ENCODE measurements at places on chromosomes 3 and 15.
A peak's percentile ranks its signal among the peaks of the same experiment; 100 is the strongest.

DNA sequence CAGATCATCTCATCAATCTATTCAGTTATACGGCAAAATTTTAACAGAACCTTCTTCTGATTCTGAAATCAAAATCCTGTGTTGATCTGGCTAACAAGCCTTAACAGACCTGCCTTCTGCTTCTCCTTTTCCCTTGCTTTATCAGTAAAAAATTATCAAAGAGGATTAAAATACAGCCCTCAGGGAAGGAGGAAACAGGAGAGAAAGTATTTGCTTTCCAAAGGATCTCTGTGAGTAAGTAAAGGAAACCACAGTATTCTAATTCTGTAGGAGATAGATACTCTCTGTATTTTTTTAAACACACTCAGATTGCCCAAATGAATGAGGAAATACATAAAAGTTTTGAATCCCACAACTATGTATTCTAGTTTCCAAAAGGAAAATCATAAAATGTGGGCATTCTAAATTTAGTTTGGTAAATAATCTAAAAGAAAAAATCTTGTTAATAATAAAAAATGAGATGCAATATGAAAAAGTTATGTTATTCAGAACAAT is 221.8 kb downstream of the ZIC1 start:
- no peak for DNase-seq

DNA sequence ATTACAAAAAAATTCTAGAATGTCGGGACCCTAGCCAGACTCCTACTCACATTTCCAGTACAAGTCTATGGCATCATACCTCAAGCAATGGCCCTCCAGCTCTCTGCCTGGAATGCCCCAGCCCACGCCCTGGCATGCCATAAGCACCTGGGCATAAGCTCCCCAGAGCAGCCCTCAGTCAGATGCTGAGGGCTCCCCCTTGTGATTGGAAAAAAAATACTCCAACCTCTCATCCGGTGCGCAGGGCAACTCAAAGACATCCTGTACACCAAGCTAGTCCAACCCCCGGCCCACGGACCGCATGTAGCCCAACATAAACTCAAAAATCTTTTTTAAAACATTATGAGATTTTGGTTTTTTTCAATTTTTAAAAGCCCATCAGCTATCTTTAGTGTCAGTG is 115.4 kb downstream of the NEK10 start:
- DNase-seq: no peak

GRCh38 chr15:67120839-67121643 is 55.6 kb downstream of the SMAD3 start:
- DNase-seq: peak; percentile 86

GRCh38 chr15:39084674-39085530 is 496.0 kb upstream of the THBS1 start:
- DNase-seq: no peak

GRCh38 chr3:53989946-53990345 is 98.3 kb upstream of the SELENOK start:
- no peak for DNase-seq

- DNase-seq: no peak
These were observed 5.9 kb downstream of the CYP19A1 start for GRCh38 chr15:51332206-51333147.

GRCh38 chr15:67105065-67105951 is 39.9 kb downstream of the SMAD3 start:
- peak; percentile 98 for DNase-seq

- DNase-seq: no peak
These were observed 243.9 kb downstream of the TBL1XR1 start for GRCh38 chr3:176953106-176954060.

DNA sequence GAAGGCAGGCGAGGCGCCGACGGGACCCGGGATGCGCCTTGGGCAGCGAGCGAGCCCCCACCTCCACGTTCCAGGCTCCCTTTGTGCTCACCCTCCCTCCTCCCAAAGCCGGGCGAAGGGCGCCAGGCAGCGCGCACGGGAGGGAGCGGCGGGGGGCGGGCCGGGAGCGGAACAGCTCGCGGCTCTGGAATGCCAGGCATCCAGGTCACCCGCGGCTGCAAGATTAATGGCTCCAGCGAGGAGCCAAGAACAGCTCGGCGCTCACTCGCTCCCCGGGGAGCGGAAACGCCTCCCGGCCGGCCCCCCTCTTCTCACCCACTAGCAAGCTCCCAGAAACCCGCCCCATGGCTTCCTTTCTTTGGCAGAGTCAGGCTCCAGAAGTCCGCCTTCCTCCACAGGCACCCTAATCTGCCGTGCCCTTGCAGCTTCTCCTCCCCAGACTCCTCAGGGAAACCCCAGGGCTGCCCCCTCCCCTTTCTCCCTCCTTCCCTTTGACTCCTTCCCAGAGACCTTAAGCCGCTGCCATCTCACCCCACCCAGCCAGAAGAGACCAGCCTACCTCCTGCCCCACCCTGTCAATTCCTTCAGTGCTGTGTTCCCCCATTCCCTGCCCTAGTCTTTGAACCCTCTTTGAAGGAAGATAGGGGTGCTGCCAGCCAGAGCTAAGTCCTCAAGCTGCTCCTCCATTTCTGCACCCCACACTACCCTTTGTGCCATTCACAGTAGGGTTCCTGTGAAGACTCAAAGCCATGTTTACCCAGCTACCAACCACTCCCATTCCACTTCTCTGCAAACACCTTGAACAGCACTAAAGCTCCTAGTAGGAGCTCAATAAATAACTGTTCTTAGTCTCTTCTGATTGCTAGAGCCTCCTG is 9.9 kb downstream of the AMOTL2 start:
- DNase-seq: peak; percentile 83

DNA sequence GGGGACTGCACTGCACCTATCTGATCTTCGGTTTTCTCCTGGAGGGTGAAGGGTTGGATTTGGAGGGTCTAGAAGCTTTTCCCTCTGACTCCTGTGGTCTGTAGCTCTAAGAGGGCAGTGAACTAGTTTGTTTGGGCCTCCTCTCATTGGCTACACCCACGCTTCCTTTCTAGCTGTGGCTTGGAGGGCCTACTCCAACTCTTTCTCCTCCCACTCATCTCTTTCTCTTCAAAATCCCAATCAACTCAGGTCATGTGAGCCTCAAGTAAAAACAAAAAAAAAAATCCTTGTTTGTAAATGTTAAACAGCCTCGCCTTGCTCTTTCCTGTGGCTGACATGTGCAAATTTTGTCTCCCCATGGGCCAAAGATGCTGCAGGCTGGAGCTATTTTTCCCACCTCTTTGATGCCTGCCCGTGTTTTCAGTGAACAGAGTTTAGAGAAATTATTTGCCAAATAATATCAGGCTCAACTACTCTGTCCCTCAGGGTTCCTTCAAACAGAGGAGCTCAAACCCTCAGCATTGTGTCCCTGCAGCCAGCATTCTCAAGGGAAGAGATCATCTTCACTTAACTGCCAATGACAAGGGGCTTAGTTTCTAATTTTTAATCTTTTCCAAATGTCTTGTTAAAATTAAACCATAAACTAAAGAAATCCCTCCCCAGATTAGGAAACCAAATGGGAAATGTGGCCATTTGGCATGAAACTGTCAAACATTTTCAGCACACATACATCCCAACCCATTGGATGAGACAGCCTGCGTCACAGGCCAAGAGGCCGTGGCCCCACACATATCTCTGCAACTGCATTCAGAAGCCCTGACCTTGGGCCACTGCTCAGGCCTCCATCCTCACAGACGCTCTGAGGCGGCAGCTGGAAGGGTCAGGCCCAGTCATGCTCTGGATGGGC is 114.8 kb upstream of the THBS1 start:
- DNase-seq: no peak

GRCh38 chr15:96070636-96071035 is 259.9 kb upstream of the NR2F2 start:
- no peak for DNase-seq

DNA sequence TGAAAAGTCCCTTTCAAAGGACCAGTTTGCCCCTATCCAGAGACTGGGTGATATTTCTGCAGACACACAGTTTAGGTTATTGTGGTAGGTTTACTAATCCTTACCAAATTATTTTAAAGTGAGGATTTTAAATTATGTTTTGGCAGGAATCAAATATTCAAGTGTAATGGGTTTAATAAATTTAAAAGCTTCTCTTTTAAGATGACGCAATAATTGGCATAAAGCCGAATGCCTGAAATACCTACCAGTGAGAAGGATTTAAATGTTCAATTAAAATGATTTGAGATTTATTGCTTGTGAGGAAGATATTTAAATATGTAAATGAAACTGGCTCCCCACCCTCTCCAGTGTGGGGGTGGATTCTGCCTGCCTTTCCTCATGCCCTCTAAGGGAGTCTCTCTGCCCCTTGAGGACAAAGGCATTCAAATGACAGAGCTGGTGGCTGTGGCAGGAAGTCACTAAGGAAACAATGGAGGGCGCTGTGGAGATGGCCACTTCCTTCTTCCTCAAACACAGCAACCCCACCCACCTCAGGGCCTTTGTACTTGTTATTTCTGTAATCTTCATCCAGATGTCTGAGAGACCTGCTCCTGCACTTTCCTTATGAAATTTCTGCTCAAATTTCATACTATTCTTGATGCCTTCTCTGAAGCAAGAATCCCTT is 131.7 kb downstream of the TNIK start:
- DNase-seq: no peak

GRCh38 chr3:170421111-170421641 is 2.5 kb downstream of the CLDN11 start:
- DNase-seq: no peak

- DNase-seq: no peak
These were observed 25.7 kb downstream of the TMOD2 start for GRCh38 chr15:51776952-51777569.

DNA sequence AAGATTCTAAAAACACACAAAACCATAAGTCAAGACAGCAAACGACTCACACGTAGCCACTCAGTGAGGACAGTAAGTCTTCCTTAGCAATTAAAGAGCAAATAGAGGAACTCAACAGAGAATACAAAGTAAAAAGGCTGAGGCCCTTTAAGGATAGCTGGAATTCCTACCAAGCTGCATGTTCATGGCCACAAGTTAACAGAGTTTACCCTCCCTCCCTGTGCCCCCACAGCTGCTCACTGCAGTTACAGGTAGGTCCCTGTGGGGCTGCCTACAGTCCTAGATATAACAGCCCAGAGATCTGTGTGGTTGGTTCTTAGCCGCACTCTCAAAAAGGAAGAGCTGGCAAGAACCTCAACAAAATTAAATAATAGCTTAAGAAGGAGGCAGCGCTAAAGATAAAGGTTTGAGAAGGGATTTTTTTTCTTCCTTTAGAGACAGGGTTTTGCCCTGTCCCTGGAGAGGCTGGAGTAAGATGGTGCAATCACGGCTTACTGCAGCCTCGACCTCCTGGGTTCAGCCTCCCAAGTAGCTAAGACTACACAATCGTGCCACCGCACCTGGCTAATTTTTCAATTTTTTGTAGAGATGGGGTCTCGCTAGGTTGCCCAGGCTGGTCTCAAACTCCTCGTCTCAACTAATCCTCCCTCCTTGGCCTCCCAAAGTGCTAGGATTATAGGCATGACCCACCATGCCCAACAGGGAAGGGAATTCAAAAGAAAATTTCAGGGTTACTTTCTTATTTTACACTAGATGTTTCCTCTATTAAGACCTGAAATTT is 19.3 kb downstream of the SFMBT1 start:
- no peak for DNase-seq

- DNase-seq: no peak
These were observed 4.6 kb downstream of the MYRIP start for GRCh38 chr3:39814007-39814406.

GRCh38 chr3:187773233-187774184 is 28.2 kb upstream of the BCL6 start:
- DNase-seq: no peak

- no peak for DNase-seq
These were observed 1.3 kb downstream of the CHST13 start for GRCh38 chr3:126525091-126525852.

GRCh38 chr15:43330780-43331087 is 361 bp upstream of the LCMT2 start:
- no peak for DNase-seq

- no peak for DNase-seq
These were observed 164.6 kb upstream of the HES1 start for GRCh38 chr3:193971261-193971751.

GRCh38 chr15:98956796-98957553 is 50.6 kb downstream of the PGPEP1L start:
- DNase-seq: no peak

DNA sequence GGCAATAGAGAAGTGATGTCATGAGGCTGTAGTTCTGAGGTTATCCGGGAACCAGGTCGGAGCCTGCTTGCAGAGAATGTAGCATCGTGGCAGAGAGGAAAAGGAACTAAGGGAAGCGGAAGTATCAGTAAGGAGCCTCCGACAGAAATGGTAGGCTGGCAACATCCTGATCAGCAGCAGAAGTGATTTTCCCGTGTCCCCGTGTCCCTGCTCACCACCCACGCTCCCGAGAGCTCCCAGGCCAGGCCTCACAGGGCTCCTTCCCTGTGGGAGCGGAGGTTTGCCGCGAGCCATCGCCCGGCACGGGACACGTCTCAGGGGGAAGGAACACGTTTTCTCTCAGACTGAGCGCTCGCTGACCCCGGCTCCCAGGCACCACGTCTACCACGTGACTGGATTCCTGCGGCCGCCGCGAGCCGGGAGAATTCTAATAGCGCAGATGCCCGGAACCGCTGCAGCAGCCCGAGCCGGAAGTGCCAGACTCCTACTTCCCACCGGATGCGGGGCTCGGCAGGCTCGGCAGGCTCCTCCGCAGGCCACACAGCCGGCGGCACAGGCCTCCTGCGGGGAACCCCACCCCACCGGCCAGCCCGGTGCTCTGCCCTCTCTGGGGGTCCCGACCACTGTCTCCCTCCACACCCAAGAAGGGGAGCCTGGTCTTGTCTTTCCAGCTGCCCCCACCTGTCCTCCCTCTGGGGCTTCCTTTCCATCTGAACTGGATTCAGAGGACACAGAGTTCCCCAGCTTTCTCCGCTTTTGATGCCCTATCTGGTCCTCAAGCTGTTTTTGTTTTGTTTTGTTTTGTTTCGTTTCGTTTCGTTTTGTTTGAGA is 99.3 kb downstream of the BDH1 start:
- DNase-seq: no peak
